Activated T-helper 9 cell treated with anti-CD3 and anti-CD28 coated beads, Interleukin-2, amount 50 U/mL, for 16 hours (primary cell): ENCODE measurements at places on chromosomes 5 and 9.

- no peak for DNase-seq
Observed at GRCh38 chr9:133188006-133188842, 20.8 kb downstream of the OBP2B start.

- no peak for DNase-seq
Observed at GRCh38 chr5:59542851-59543820, 350.4 kb downstream of the PDE4D start.

DNA sequence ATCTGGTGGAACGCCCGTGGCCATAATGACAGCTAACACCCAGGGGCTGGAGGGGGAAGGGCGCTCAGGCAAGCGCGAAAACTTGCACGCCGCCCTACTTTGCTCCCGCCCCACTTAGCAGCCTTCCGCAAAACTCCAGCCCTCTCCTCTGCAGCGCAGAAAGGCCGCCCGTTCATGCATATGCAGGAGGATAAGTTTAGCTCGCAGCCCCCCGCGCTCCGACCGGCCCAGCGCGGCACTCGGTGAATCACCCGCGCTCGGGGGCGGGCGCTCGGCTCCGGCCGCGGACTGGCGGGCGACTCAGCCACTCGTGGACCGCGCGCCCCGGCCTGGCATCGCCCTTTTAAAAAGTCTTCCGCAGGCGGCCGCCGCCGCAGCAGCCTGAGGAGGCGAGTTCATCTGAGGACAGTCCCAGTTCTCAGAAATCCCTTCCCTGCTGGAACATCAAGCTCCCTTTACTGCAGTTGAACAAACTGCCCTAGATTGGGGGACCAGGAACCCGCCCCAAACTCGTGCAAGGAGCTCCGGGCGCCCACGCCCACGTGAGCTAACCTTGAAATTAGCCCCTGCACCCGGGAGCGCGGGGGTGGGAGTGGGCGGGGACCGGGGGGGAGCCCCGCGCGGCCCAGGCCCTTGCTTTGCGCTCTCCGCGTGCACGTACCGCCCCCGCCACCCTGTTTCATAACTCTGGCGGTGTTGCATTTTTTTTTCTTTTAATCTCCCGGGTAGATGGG, 4.5 kb upstream of the KLF9 start:
- DNase-seq, result peak; percentile 83

DNA sequence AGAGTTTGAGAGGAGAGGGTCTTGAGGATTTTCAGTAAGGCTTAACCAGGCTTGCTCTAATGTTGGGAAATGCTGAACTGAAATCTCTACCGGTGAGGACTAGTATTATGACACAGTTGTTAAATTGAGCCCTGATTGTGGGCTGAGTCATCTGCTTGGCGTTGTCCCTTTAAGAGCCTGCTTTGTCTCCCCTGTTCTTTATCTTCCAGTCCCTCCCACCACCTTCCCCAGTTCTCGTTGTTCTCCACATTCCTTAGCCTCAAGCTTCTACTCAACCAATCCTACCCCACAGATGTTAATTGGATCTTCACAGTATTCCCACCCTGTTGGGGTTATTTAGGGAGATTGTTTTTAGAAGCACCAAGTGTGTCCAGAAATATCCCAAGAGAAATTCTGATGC, 57.6 kb downstream of the ANKRD55 start:
- DNase-seq, result no peak

GRCh38 chr9:71145179-71145578, 23.8 kb upstream of the TRPM3 start:
- no peak for DNase-seq

- no peak for DNase-seq
Observed at GRCh38 chr9:87309236-87309635, 188.4 kb upstream of the DAPK1 start.

DNA sequence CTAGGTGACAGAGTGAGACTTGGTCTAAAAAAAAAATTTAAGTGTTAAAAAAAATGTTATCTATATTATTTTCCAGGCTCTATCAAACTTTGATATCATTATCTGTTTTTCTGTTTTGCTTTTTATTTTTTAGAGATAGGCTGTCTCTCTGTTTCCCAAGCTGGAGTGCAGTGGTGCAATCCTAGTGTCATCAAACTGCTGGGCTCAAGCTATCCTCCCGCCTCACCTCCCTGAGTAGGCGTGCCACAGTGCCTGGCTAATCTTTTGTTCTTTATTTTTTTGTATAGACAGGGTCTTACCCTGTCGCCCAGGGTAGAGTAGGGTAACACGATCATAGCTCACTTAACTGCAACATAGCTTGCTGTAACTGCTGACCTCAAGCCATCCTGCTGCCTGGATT, 14.4 kb downstream of the SEC24A start:
- DNase-seq, result no peak

GRCh38 chr9:25917731-25918362, 239.6 kb upstream of the TUSC1 start:
- DNase-seq, result no peak

GRCh38 chr5:38414348-38414747, 142.1 kb downstream of the LIFR start:
- DNase-seq, result no peak

DNA sequence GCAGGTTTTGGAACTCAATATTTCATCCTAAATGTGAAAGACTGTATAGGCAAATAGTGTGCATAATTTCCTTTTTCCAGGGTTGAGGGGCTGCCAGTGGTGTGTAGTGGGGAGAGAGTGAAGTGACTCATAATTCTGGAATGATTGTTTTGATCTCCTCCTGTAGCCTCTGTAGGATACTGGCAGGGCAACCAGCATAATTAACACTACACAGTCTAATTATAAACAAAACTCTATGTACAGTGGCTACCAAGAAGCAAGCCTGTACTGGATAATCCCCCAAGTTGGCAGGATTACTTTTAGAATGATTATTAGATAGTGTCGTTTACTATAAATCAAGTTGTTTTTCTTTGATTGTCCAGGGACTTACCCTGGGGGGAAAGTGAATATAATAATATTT, 32.2 kb downstream of the LNPEP start:
- no peak for DNase-seq

DNA sequence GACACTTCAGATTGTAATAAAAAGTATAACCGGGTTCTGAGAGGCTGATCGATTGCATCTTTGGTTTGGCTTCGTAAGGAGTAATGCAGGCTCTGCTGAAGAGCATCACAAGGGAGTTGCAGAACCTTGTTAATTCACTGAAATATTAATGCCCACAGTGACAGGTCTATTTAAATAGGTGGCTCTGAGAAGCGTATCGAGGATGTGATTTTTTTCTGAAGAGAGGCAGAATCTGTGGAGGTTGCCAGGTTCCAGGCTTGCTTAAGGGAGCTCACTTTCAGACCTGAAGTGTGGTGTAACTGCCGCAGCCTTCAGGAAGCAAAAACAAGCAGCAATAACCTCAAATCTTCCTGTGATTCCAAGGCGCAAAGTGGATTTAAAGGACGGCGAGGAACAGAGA, 80.3 kb downstream of the ANKRD33B start:
- no peak for DNase-seq

GRCh38 chr9:114403153-114403756, 15.5 kb upstream of the AKNA start:
- DNase-seq, result no peak
